ENCODE measurements at places on chromosomes 12 and 14.

- DNase-seq, result no peak
These were observed 135.9 kb upstream of the MDM1 start for GRCh38 chr12:68468036-68468435.

- no peak for DNase-seq
These were observed 378.1 kb downstream of the ALG10 start for GRCh38 chr12:34400411-34400881.

- DNase-seq, result no peak
These were observed 31.7 kb upstream of the PNMA1 start for GRCh38 chr14:73745571-73746519.

- DNase-seq, result no peak
These were observed 868 bp downstream of the SPATA7 start for GRCh38 chr14:88386256-88386794.

GRCh38 chr14:73245480-73246325, 8.4 kb downstream of the PAPLN start:
- DNase-seq, result peak; percentile 66

All from SW 1271 (cell line).